ENCODE measurements at places on chromosomes 1 and 21. TPM values are rescaled to one million over a fixed set of nuclear protein-coding genes. Genes with fewer than 3 reads are reported as not detected.
A peak's percentile ranks its signal among the peaks of the same experiment; 100 is the strongest.

GRCh38 chr1:202225131-202225530 is 31.5 kb downstream of the LGR6 start:
- no peak for DNase-seq

DNA sequence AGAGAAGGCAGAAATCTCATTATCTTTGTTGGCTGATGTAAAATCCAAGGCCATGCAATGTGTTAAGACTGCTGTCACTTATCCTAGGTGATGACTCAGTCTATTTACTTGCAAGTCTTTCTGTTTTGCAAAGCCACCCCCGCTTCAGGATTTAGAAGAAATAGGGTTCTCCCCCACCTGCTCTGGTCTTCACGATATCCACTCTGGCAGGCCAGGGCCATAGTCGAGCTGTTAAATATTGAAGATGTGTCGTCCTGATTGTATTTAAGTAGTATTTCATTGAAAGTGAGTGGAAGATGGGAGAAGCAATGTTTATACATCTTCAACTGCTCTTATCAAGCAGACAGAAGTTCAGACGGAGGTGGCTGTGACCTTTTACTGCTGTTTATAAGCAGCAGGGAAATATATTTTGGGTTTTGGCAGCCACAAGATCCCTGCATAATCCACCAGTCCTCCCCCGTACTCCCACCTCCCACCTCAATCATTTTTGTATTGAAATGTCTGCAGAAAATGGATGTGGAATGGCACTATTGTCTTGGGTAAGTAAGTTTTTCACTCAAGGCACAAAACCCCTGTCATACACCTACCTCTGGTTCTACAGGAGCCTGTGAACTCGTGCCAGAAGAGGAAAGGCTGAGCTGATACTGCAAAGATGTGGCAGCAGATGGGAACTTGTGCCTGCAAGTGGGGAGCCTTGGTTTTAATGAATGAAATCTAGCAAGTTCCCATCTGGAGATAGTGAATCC is 117.4 kb downstream of the MRPS6 start:
- DNase-seq = no peak

- no peak for DNase-seq
These were observed 11.4 kb downstream of the EMC1 start for GRCh38 chr1:19239876-19240275.

- DNase-seq = peak; percentile 62
These were observed 19.3 kb downstream of the SH2D2A start for GRCh38 chr1:156797212-156797871.

GRCh38 chr1:62726011-62726442 is 37.8 kb upstream of the DOCK7 start:
- DNase-seq = no peak

DNA sequence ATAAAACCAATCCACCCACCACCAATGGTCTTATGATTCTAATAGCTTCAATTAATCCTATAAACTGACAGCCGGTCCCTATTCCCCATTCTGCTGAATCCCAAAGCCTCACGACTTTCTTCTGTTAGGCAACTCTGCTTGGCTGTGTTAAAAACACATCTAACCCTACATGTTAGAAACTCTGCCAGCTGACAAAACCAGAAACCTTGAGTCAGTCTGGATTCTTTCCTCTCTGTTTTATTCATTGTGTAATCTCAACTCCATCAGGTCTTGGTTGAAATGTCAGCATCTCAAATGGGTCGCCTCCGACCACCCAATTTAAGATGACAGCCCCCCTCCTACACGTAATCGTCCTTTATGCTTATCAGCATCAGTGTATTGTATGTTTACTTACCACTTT is 312.1 kb downstream of the DISC1 start:
- no peak for DNase-seq

DNA sequence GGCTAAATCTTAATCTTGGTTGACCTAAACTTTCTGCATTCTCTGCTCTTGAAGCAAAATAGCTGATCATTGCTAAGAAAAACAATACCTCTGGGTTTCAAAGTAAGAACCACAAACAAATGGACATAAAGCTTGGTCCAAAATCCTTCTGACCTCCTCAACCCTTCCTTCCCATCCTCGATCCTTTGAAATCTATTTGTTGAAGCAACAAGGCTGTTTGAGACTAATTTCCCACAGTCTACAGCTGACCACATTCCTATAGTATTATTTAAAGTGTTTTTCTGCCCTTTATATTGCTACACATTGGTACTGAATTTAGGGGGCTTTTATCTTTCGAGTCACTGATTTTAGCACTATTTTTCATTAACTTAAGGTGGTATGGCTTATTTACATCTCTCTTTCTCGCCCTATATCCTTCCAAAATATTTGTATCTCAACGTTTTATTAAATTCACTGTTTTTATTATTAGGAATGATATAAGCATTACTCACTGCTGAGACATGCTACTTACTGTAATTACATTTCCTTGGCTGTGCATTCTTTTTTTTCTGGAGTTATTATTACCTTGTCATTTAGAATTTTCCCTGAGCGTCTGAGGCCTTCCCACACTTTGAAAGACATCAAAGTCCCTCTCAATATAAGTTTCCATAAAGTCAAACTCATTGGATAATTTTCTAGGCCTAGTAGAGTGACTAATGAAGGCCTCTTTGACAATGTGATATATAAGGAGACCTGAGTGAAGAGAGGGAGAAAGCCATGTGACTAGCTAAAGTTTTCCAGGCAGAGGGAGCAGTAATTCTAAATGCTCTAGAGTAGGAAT is 73.9 kb downstream of the RAB3GAP2 start:
- DNase-seq = no peak

GRCh38 chr1:242447689-242448088 is 76.8 kb downstream of the PLD5 start:
- no peak for DNase-seq

- no peak for DNase-seq
These were observed 10.7 kb upstream of the OR2T34 start for GRCh38 chr1:248585266-248585665.

GRCh38 chr1:68782890-68783289 is 286.0 kb upstream of the DEPDC1 start:
- DNase-seq = no peak

DNA sequence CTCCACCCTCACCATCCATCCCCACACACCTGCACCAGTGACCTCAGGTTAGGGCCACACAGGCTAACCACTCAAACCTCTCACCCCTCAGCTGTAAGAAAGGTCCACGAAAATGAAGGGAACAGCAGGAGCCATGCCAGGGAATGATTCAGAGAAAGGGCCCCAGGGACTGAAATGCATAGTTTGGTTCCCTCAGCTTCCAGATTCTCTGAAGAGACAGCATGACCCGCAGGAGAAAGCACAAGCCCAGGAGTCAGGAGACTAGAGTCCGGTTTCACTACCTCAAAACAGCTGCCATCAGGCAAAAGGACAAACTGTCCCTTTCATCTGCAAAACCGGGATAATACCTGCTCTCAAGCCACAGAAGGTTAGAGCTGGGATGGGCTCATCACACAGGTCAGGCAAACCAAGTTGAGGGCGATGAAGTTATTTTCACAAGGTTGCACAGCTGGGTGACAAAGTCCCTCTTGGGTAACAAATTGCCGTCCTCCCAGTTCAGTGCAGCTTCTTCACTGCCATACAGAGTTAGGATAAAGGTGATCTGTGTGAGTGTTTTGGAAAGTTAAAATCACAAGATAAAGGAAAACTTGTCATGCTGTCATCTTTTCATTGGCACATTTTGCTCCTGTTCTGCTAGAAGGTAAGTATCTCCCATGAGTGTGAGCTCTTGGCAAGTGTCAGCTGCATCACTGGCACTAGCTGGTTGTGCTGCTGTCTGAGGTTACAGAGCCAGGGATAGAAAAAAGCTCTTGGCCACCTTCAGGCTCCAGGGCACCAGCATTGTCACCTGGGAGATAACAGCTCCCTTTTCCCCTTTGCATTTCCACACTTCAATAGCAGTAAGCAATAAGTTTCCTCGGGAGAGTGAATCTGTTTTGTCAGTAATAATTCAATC is 120.4 kb downstream of the KCNH1 start:
- no peak for DNase-seq

GRCh38 chr1:175481126-175482070 is 262.0 kb downstream of the TNR start:
- no peak for DNase-seq

- no peak for DNase-seq
These were observed 28.3 kb downstream of the VWA5B1 start for GRCh38 chr1:20318971-20319370.

DNA sequence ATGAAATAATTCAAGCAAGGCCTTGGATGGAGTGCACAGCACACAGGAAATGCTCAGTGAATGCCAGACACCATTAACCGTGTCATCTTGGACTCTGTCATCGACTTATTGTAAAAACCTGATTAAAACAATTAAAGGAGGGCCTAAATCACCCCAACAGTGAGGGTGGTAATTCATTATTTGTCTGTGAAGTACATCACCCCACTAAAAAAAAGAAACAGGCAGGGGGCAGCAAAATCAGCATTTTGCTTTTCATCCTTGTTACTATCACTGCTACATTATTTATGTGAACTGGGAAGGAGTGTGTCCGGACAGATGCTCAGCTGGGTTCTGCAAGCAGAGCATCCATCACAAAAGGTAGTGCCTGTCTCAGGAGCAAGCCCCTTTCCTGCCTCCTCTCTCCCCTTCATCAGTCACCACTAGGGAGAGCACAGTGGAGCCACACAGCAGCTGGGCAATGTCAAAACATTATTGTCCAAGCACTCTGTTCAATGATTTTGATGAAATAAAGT is 98.5 kb downstream of the RERE start:
- DNase-seq = no peak

DNA sequence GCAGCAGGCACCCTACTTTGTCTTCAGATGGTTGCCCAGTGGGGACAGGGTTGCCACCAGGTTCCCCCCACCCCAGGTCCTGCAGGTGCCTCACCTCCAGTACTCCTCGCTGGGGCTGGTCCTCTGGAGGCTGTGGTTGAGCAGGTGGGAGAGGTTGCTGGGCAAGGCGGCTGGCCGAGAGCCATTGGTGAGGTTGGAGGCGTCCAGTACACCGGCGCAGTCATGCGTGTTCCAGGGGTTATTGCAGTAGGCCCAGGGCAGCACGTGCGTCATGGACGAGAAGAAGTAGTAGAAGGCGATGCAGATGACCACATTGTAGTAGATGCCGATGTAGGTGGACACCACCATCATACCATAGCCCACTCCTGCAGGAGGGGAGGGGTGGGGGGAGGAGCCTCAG is 16.9 kb downstream of the CCDC24 start:
- DNase-seq = no peak

DNA sequence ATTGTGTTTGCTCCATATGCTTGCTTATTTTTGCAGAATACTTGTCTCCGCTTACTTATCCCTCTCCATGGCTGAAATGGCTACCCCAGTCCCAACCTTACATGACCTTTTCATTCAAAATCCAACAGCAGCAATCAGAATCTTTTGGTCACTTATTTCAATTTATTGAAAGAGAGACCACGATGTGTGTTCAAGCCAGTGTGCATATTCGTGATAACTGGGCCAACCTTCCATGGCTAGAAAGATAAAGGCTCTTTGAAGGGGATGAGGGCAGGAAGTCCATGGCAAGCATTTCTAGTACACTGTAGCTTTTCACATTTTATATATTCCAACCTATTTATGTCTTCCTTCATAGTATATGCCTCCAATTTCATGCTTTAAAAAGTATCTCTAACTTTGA is 23.1 kb downstream of the HSD11B1 start:
- DNase-seq = no peak

DNA sequence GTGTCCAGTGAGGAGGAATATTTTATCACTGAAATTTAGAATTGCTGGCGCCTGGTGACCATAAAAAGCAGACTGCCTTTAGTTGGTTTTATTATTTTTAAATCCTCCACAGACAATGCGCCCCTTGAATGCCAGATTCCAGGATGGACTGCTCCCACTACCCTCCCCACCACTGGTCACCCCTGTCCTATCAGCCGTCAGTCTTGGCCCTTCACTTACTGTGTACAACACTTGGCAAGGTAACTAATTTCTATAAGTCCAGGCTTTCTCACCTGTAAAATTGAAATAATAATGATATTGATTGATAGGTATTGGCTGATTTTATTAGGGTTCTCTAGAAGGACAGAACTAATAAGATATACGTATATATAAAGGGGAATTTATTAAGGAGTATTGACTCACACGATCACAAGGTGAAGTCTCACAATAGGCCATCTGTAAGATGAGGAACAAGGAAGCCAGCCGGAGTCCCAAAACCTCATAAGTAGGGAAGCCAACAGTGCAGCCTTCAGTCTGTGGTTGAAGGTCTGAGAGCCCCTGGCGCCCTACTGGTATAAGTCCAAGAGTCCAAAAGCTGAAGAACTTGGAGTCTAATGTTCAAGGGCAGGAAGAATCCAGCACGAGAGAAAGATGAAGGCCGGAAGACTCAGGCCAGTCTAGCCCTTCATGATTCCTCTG is 17.8 kb downstream of the RHEX start:
- no peak for DNase-seq

DNA sequence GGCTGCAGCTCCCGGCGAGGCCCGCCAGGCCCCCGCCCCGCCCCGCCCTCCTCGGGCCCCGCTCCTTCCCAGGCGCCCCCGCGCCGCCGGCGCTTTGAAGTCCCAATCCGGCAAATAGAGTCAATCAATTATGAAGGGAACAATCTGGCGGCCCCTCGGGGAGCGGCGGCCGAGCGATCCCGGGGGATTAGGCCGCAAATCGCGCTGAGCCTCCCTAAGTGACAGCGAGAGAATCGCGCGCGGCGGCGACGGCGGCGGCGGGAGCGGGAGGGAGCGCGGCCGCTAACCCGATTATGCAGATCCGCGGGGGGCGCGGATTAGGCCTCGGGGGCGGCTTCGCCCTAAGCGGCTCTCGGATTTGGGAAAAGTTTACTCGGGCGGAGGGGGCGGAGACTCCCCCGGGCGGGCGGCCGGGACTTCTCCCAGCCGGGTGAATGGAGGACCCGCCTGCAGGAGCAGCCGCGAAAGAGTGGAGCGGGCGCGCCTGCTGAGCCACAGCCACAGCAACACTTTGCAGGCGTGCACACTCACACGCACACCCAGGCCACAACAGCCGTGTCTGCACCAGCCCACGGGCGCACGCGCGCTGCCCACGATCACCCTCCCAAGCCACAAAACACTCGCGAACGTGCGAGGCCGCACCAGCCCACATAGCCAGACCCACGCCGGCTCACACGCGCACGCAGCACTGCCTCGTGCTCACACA is 23.0 kb upstream of the DMBX1 start:
- DNase-seq = peak; percentile 34

IL22RA1 gene
- total RNA-seq = not detected

MFAP2 gene
- 0.37 TPM for total RNA-seq

PEX11B gene
- 17.9 TPM for total RNA-seq

TBX19 gene
- 2.9 TPM for total RNA-seq

DCST2 gene
- 1.8 TPM for total RNA-seq

CLEC20A gene
- total RNA-seq = not detected

SEC16B gene
- not detected for total RNA-seq

AKNAD1 gene
- total RNA-seq = not detected

FABP3 gene
- not detected for total RNA-seq

FCRL2 gene
- total RNA-seq = not detected

SLFNL1 gene
- 0.39 TPM for total RNA-seq

NECAP2 gene
- 69.5 TPM for total RNA-seq

DNAJC28 gene
- total RNA-seq = 0.91 TPM

ATP1A1 gene
- 337 TPM for total RNA-seq

B4GALT2 gene
- 11.3 TPM for total RNA-seq
